ENCODE measurements at places on chromosomes 7 and 10.

- no peak for DNase-seq
Observed at GRCh38 chr7:132489776-132490237, 86.5 kb downstream of the PLXNA4 start.

DNA sequence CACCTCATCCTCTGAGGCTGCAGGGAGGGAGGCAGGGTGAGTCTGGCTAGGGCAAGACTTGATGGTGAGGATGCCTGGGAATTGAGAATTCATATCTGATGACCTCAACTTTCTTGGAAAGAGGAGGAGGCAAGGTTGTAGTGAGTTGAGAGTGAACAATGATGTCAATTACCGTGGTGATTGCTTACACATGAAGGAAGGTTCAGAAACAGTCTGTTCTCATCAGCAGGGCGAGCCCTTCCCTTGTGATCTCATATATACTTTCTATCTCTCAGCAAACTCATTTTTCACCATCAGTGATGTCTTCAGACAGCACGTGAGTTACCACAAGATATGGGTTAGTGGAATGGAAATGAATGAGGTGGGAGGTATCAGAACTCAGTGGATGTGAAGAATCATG, 20.1 kb upstream of the COL13A1 start:
- DNase-seq, result no peak

DNA sequence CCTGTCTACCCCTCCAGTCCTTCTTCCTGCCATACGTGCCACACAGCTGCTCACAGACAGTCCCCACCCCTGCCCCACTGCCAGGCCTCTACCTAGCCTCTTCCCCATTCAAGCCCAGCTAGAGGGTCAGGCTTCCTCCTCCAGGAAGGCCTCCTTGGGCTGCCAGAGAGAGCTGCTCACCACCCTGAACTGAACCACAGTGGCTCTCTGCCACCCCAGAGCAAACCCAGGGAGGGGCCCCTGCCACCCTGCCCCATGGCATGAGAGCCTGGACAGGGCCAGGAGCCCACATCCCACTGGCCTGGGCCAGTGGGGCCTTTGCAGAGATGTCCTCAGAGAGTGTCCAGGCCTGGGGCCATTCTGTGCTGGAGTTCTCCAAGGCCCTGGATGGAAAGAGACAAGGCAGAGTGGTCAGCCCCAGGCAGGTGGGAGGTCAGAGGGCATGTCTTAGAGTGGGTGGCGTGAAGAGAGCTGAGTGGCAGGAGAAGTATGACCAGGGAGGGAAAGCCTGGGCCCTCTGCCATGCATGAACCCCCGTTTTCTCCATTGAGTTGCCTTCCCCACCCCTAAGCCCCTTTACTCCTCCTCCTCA, 40.4 kb downstream of the TMEM270 start:
- no peak for DNase-seq

DNA sequence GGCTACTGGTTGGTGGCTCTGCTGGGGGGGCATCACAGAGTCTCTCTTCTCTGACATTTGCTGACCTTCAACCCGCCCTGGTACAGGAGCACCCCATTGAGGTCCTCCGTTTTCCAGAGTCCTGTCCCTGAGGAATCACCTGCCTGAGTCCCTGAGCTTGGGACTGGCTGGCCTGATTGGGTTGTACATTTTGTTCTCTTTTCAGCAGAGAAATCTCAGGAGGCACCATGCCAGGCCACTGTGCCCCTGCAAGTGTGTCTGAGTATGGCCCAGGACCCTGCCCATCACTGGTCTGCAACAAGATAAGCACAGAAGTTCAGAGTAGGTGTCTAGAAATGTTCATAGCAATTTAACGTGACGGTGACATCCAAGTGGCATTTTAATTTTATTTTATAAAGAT, 131.2 kb downstream of the CUX1 start:
- DNase-seq, result no peak

DNA sequence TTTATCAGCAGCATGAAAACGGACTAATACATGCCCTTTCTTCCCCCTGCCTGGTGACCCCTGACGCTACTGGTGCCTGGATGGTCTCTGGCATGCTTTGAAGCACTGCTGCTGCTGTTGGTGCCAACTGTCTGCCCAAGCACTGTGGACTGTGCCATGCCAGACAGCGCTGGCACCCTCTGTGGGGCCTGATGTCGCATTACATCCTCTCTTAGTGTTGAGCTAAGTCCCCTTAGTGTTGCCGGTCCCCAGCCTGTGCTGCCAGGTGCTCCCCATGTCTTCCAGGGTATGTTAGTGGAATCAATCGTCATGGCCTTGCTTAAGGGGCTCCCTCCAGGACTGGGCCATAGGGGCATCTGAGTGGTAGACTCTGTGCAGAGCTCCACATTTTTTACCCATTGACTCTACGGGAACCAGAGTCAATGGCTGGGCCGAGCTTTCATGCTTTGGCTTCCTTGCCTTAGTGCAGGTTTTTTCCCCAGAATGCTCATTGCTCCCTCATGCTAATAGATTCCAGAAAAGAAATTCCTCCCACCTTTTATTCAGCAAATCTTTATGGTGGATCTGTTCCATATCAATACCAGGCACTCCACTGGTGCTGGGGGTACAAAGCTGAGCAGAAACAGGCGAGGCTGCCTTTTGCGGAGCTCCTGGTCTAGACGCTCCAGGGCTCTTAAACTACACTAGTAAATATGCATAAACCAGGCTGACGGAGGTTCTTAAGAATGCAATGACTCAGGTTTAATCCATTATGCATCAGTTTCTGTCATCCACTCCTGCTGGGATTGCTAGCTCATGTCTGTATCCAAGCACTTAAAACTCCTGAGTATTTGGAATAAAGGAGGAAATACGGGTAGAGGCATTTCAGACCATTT, 21.8 kb upstream of the MRC1 start:
- no peak for DNase-seq

Data from stimulated activated CD4-positive, alpha-beta T cell treated with anti-CD3 and anti-CD28 coated beads, Interleukin-1b, Interleukin-23, amount 100 ng/mL, for 1 hour (primary cell).